ENCODE measurements at places on chromosomes 5 and 9.
A peak's percentile ranks its signal among the peaks of the same experiment; 100 is the strongest.

GRCh38 chr5:174294891-174295620, 249.6 kb downstream of the NSG2 start:
- no peak for DNase-seq

DNA sequence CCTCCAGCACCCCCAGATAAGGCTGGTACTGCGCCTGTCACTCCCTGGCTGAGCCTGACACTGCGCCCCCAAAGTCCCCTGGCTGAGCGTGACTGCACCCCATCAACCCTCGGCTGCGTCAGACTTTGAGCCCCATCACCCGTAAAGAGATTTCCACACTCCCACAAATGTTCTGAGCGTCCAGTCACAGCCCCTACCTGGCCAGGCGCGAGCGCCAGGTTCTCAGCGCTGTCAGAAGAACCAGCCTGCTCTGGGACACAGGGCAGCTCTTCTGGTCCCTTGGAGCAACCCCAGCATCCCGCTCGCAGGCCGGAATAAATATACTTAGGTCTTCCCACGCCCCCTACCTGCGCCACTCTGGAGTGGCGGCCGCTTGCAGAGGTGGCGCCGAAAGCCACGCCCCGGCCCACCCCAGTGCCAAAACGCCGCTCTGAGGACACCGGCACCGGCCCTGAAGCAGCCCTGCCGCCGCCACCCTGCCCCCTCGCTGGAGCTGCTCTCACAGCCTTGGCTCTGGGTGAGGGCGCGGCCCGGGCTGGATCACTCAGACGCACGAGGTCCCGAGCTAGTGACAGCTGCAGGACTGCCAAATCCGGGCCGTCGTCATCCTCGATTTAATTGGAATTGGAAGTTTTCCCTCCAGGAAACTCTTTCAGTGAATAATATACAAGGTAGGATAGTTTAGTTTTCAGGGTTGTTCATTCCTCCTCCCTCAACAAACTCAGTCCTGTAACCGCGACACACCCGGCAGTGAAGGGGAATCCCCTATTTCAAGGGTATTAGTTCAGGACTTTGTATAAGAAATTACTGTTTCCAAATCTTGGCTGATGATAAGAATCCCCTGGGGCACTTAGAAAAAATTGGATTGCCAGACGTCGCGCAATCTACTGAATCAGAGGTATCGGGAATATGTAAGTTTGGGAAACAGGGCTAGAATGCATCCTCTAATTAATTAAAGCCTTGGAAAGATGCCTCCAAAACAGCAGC, 1.2 kb upstream of the CEMIP2 start:
- DNase-seq: peak; percentile 82

GRCh38 chr5:157761690-157762621, 18.4 kb downstream of the LSM11 start:
- DNase-seq: no peak

DNA sequence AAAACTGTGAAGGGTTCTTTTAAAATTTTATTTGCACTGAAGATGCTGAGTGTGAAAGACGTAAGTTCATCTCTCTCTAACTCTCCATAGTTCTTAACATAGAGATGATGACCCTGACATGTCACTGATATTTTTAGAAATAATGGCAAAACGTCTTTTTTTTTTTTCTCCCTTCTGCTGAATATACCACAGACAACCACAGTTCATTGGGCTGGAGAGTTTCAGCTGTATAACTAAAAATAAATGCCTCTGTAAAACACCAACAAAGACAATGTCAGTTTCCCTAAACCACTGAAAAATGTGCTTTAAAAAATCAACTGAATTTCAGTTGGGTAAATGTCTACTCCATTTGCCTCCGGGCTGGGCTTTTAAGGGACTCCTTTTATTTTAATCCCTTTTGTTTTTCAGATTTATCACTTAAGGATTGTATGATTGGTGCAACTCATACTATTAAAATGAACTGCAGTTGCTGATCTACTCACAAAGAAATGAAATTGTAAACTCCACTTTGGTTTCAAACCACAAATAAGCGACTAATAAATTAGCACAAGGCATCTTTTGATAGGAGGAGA, 830.9 kb upstream of the WWC1 start:
- DNase-seq: no peak
